GM12892 (cell line): ENCODE measurements at places on chromosomes 3 and 15.

DNA sequence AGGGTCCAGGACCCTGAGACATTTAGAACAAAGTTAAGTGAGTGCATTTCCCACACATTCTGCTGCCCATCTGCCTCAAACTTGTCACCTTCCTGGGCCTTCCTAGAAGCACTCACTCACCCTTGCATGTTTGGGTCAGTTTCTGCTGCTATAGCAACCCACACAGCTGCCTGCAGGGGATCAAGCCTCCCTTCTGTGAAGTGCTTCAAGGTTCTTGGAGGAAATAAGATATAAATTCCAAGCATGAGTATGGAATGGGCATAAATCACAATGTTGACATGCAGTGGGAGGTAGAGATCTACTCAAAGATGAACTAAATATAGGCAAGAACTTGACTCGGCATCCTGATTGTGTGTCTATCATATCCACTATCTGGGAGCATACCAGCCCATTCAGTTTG, 140.4 kb downstream of the SLC9A9 start:
- no peak for DNase-seq

GRCh38 chr3:9917820-9918219, 922 bp downstream of the IL17RC start:
- DNase-seq = no peak

- peak; percentile 31 for DNase-seq
Measured at GRCh38 chr3:34077417-34078195, 279.2 kb downstream of the PDCD6IP start.

GRCh38 chr15:27086149-27086548, 115.2 kb downstream of the GABRG3 start:
- DNase-seq = no peak

DNA sequence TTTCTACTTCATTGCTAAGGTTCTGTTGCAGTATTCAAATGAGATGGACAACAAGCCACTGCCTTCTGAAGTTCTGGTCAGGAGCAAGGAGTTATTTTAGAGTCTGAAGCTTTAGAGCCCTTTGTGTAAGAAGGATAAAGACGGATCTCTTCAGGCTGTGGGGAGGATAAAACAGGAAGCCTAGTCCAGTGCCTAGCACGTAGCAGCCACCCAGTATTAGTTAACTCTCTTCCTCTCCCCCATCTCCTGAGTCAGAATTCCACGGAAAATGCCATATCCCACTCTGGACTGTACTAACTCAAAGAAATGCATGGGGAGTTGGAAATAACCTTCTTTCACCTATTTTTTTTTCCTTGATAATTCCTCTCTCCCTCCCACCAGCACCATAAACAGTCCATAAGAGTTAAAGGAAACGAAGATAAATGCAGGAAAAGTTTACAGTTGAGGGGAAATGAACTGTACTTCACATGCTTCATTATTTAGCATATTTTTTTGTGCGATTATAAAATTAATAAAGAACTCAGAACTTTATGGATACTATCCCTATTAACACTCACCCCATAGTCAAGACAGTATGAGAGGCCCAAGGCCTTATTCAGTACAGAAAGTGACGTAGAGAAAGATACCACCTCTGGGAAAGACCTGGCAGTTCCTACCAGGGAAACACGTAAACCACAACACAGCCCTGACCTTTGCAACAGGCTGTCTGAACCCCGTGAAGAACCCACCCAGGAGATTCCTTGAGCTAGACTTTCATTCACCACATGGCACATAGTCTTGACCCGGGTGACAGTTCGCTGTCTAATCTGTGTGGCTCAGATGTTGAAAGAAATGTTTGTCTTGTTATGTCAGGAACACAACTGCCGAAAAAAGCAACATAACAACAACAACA, 9.2 kb downstream of the IGF2BP2 start:
- DNase-seq = no peak

DNA sequence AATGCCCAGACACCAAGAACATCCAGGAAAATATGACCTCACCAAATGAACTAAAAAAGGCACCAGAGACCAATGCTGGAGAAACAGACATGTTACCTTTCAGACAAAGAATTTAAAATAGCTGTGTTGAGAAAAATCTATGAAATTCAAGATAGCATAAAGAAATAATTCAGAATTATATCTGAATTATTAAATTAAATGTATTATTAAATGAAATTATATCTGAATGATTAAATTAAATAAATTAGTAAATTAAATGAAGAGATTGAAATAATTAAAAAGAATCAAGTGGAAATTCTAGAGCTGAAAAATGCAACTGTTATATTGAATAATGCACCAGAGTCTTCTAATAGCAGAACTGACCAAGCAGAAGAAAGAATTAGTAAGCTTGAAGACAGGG, 279.2 kb upstream of the SATB1 start:
- no peak for DNase-seq

DNA sequence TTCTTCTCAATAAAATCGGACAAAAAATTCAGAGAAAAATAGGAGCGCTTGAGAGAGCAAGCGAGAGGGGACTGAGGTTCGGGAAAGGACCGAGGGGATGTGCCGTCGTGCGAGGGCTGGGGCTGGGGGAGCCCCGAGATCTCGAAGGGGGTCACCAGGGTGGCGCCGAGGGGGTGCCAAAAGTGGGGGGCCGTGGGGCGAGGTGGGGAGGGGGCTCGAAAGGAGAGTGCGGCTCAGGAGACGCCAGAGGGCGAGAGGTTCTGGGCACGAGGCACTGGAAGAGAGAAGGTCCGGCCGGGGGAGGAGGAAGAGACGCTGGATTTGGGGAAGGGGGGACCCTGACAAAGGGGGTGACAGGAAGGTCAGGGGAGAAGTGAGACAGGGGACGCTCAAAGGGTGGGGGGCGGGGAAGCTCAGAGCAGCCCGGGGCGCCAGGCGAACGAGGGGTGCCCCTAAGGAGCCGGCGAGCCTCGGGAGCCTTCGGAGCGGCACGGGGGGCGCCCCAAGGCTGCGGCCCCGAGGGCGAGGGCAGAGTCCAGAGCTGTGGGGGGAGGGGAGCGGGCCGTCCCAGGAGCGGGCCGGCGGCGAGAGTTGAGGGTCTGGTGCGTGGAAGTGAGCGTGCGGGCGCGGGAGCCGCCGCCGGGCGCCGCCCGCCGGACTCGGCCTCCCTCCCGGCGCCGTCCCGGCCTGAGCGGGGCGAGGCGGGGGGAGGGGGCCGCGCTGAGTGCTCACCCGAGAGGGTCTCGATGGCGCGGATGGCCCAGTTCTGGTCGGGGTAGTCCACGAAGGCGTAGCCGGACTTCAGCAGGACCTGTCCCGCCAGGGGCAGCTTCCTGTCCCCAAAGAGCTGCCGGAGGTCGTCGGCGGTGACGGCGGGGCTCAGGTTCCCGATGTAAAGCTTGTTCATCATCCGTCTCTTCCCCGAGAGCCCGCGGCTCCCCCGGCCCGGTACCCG, 514 bp downstream of the IGF2BP2 start:
- peak; percentile 20 for DNase-seq

GRCh38 chr3:118564800-118565199, 469.8 kb downstream of the IGSF11 start:
- DNase-seq = no peak

DNA sequence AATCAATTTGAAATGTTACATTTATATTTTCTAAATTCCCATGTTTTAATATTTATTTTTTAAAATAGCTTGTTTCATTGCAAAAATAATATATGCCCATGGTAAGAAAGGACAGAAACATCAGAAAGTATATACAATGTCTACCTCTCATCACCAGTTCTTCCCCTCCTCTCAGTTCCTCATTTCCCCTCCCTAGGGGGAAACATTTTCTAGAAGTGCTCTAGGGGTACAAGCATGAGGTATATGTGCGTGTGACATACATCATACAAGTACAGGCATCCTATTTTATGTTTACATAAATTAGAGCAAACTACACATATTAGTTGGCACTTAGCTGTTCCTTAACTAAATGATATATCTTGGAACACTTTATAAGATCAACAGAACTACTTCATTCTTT, 189.3 kb upstream of the VEPH1 start:
- DNase-seq = no peak

GRCh38 chr3:188860147-188860546, 311.6 kb upstream of the TPRG1 start:
- no peak for DNase-seq

DNA sequence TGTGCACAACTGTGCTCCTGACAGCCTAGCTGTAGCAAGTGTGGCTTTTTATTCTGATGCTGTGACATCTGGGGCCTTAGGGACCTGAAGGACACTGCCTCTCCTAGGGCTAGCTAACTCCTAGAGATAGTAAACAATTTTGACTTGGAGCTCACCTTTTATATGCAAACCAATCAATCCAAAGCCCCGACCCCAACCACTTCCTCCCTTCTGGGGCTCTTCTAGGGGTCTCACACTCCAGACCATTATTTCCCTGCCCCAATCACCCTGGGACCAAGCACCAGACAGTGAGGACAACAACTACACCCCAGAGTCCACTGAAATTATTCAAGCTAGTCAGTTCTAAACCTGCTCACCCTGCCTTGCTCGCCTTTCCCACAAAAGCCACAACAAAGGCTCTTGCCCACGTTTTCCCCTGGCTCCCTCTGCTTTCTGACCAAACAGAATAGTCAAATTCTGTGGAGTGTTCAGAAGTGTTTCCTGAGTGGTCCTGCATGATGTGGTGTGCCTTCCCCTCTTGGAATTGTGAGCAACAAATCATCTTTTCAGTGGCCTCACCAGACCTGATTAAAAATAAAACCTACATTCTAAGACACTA, 84.2 kb upstream of the WNT5A start:
- no peak for DNase-seq

- no peak for DNase-seq
Measured at GRCh38 chr3:52781741-52782140, 4.3 kb downstream of the ITIH1 start.

DNA sequence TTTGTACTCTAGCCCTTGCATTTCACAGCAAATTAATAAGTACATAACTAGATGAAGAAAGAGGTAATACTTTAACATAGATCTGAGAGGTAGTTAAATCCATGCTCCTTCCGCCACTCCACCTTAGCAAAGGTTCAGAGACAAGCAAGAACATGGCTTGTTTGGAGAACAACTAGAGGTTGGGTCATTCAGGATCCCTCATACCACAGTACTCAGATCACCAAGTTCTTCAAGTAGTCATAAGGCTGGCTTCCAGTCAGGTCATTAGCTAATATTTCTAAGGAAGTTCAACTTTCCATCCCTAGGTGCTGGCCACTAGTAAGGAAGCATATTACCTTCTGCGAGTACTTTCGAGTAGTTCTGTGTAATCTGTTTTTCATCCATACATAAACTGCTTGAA, 44.1 kb downstream of the CD200R1 start:
- no peak for DNase-seq
